Activated CD8-positive, alpha-beta T cell treated with anti-CD3 and anti-CD28 coated beads, Interleukin-2, amount 10 ng/mL, durations not matched to agents 7 days and 5 days (primary cell): ENCODE measurements at places on chromosomes 5 and 9.

DNA sequence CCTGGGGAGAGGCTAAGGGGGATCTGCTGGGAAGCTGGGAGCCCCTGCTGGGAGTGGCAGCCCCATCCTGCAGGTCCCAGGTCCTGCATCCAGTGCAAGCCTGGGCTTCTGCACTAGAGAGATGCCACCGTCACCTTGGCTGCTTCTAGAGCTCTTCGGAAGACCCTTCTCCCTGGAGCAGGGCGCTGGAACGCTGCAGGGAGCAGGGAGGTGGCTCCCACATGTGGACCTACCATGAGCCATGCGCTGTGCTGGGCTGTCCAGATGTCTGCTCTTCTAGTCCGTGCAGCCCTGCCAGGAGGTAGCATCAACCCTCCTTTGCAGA is 90.9 kb upstream of the PHYKPL start:
- DNase-seq, result no peak

GRCh38 chr5:126543660-126544059 is 51.4 kb downstream of the ALDH7A1 start:
- DNase-seq, result no peak

- DNase-seq, result no peak
Measured at GRCh38 chr5:153969563-153969895, 69.2 kb downstream of the FAM114A2 start.

DNA sequence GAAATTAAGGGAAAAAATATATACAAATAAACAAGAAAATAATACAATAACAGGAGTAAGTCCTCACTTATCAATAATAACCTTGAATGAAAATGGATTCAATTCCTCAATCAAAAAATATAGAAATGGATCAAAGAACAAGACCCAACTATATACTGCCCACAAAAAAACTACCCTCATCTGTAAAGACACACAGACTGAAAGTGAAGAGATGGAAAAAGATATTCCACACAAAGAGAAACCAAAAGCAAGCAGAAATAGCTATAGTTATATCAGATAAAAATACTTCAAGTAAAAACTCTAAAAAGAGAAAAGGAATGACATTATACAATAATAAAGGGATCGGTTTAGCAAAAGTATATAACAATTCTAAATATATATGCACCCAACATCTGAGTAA is 66.5 kb downstream of the KIAA0825 start:
- no peak for DNase-seq

DNA sequence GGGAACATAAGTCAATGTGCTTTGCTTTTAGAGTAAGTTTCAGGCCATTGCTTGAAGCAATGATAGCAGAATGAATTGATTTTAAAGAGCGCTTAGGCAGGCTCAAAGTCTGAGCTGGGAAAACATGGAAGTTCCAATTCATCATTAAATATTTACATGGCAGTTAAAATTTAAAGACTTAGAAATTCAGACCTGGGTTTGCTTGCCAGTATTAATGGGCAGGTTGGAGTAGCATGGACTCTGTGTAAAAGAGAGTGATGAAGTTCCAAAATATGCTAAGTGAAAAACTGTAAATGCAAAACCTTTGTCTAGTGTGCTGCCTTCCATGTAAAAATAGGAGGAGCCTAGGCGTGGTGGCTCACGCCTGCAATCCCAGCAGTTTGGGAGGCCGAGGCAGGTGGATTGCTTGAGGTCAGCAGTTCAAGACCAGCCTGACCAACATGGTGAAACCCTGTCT is 48.3 kb upstream of the PIK3R1 start:
- DNase-seq, result no peak

- no peak for DNase-seq
Measured at GRCh38 chr5:39713250-39713916, 288.6 kb upstream of the DAB2 start.

GRCh38 chr5:87774804-87775203 is 362.1 kb upstream of the CCNH start:
- DNase-seq, result no peak

DNA sequence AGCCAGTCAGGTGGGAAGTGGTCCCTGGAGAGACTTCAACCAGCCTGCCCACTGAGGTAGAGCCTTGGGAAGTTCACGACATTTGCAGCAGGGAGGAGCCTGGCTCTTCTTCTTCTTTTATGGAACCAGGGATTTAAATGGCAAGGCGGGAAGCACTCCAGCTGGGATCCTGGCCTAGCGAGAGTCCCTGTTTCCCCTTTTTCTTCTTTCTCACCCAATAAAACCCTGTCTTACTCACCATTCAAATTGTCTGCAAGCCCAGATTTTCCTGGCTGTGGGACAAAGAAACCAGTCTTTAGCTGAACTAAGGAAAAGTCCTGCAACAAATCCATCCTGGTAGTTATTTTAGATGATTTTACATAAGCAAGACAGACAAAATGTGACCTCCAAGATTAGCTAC is 503.7 kb downstream of the CDH10 start:
- DNase-seq, result no peak

DNA sequence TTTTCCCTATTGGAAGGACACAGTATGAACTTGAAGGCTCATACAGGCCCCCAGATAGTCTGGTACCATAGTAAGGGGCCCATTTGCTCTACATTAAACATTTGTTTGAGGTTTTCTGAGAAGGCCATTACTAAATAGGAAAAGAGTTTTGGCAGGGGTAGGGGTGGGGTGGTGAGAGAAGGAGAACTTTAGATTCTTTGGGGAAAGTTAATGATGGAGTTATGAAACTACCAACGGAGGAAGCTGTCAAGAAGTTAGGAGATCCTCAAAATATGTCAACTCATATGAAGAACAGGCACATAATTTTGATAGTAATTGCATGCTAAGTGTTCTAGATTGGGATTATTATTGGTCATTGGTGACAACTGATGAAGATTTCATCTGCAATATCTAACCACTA is 114.7 kb downstream of the TAF11L14 start:
- DNase-seq, result no peak

GRCh38 chr9:71253011-71253410 is 131.6 kb upstream of the TRPM3 start:
- DNase-seq, result no peak
